ENCODE measurements at places on chromosomes 2 and 18.

DNA sequence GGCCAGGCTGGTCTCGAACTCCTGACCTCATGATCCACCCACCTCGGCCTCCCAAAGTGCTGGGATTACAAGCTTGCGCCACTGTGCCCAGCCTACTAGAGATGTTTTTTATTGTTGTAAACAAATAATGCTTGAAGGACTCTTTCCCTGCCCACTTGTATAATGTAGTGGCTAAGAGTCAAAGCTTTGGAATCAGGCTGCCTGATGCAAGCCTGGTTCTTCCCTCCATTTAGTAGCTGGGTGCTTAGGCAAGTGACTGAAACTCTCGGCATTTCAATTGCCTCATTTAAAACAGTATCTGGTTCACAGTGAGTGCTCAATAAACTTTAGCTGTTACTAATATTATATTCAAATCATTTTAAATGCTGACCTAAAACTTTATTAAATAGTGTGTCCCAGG is 264.0 kb upstream of the FBXO11 start:
- H3K4me1 ChIP-seq: no peaks in the 10 kb centered on the region
- no peaks in the 10 kb centered on the region for H3K27me3 ChIP-seq
- DNase-seq: no peak
- no peak overlapping the region for H3K27ac ChIP-seq
- no peak overlapping the region for H3K4me3 ChIP-seq

DNA sequence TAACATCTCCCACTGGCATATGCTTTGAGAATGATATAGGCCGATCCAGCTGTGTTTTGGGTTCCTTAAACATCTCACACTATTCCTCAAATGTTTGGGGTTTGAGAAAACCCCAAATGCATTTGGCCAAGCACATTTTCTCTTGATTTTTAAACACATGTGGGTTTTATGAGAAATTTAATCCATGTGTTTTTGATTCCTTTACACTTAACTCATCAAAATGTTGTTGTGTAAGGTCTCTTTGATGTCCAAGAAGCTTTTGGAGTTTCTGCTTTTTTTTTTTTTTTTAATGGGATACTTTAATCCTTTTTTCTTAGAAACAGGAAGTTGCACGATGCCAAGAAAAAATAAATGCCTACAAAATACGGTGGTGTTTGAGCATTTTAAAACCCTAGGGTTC is 339.8 kb upstream of the TCF4 start:
- H3K36me3 ChIP-seq: no peaks in the 10 kb centered on the region
- H3K27ac ChIP-seq: no peak overlapping the region
- no peak overlapping the region for H3K4me3 ChIP-seq
- H3K27me3 ChIP-seq: no peaks in the 10 kb centered on the region
- DNase-seq: no peak
- H3K4me1 ChIP-seq: no peaks in the 10 kb centered on the region

DNA sequence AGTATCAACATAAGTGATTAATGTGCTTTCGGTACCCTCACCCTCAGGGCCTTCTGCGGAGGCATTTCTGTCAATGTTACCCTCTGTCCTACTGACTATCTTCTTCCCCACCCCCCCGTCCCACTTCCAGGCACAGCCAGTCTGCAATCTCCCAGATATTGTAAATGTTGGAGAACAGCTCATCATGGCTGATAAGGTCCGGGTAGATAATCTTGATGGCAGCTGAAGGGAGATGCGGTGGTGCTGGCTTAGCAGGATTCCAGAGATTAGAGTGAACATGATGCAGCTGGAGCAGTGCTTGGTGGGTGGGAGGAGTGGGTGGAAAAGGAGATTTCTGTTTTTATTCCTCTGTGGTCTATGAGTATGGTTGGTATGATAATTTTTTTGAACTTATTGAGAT is 15.5 kb downstream of the GTF2A1L start:
- no peak overlapping the region for H3K27ac ChIP-seq
- DNase-seq: no peak
- H3K4me1 ChIP-seq: no peaks in the 10 kb centered on the region
- H3K27me3 ChIP-seq: no peaks in the 10 kb centered on the region

DNA sequence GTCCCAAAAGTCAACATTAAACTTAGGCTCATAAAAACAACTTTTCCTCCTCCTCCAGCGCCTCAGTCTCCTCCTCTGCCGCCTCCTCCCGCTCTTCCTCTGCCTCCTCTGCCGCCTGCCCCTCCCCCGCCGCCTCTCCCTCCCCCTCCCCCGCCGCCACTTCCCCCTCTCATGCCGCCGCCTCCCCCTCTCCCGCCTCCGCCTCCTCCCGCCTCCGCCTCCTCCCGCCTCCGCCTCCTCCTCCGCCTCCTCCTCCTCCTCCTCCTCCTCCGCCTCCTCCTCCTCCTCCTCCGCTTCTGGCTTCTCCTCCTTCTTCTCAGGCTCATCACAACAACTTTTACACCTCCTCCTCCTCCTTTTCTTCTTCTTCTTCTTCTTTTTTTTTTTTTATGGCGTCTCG is 599.9 kb downstream of the TMEM182 start:
- no peak overlapping the region for H3K4me3 ChIP-seq
- H3K36me3 ChIP-seq: no peaks in the 10 kb centered on the region
- no peaks in the 10 kb centered on the region for H3K27me3 ChIP-seq
- no peak overlapping the region for H3K27ac ChIP-seq
- no peak for DNase-seq

DNA sequence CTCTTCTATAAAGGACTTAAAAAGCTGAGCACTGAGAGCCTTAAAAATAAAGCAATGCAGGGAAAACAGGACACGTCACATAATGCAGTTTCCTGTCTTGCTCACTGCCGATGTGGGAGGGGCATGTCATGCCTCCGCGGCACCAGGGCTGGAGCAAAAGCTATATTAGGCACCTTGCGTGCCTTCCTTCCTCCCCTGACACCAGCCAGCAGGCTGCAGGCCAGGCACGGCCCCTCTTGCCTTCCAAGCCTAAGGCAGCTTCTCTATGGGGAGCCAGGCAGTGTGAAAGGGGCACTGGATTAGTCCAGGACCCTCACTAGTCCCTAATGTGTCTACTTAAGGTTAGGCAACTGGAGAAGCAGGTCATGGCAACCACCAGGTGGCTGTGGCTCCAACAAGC is 26.3 kb downstream of the MRPL35 start:
- DNase-seq: peak; percentile 57
- no peak overlapping the region for H3K4me3 ChIP-seq
- H3K4me1 ChIP-seq: peaks cover 32% of the 10 kb centered on the region
- H3K27me3 ChIP-seq: no peaks in the 10 kb centered on the region
- no peaks in the 10 kb centered on the region for H3K36me3 ChIP-seq

DNA sequence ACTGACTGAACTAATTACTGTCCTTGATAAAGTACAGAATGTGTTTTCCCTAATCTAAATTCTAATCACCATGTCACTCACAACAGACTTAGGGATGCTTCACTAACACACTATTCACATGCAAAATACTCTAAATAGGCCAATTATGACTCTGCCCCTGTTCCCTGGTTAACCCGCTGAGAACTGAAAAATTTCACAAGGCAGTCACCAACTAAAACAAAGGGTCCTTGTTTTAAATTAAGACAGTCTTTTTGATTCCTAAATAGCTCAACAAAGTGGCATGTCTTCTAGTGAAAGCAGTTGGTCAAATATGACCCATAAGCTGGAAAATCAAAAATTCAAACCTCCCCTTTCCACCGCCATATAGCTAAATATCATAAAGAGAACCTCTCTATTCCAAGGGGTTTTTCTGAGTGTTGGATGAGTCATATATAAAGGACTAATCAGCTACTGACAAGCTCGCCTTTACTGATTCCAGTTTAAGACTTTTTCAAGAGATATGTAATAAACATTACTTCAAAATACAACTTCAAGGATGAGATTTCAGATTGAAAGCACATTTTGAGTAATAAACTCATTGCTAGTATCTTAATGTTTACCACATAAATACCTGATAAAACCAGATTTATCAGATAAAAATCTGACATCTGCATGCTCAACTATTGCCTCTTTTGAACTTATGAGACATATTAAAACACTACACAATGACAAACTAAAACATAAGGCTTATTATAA is 235.8 kb downstream of the TCF4 start:
- no peaks in the 10 kb centered on the region for H3K36me3 ChIP-seq
- no peak overlapping the region for H3K27ac ChIP-seq
- H3K4me3 ChIP-seq: no peak overlapping the region
- no peak for DNase-seq

DNA sequence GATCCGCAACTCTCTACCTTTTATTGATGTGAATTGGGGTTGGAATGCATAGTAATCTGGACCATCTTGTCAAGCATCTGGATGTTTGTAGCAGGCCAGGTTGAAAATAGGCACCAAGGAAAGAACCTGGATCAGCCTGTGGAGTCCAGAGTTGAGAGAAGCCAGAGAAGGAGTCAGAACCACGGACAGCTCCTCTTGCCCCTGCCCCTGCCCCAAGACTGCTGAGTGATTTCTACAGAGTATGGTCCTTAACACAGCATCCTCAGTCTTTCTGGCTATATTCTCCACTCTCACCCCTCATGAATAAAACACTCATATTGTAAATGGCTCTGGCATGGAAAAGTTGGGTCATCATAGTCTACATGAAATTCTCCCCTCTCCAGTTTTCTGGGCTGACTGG is 154.6 kb downstream of the LOXHD1 start:
- H3K27me3 ChIP-seq: no peaks in the 10 kb centered on the region
- H3K36me3 ChIP-seq: no peaks in the 10 kb centered on the region
- H3K4me3 ChIP-seq: no peak overlapping the region
- no peaks in the 10 kb centered on the region for H3K4me1 ChIP-seq

DNA sequence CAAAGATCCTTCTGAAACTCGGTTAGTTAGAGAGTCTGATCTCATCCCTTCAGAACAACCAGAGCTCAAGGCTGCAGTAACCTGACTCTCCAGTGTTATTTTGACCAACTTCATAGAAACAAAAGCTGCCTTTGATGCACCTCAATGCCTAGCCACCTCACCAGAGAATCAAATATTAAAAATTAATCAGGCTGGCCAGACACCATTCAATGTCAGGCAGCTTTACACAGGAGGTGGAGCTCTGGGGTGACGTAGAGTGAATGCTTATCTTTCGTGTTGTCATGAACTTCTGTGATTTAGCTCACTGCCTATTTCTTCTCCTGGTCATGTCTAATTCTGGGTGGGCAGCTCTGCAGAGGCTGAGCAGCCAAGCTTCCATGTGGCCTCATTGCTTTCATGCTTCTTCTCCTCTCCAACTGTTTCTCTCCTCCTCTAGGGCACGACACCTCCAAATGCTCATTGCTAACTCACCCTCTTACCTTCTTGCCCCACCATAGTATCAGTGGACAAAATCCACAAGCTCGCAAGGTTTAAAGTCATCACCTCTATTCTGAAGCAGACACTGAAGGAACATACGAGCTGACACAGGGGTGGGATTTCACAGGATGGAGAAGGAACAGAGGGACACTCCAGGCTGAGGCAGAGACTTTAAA is 39.4 kb downstream of the AAK1 start:
- H3K27ac ChIP-seq: no peak overlapping the region
- no peaks in the 10 kb centered on the region for H3K36me3 ChIP-seq
- H3K27me3 ChIP-seq: no peaks in the 10 kb centered on the region

DNA sequence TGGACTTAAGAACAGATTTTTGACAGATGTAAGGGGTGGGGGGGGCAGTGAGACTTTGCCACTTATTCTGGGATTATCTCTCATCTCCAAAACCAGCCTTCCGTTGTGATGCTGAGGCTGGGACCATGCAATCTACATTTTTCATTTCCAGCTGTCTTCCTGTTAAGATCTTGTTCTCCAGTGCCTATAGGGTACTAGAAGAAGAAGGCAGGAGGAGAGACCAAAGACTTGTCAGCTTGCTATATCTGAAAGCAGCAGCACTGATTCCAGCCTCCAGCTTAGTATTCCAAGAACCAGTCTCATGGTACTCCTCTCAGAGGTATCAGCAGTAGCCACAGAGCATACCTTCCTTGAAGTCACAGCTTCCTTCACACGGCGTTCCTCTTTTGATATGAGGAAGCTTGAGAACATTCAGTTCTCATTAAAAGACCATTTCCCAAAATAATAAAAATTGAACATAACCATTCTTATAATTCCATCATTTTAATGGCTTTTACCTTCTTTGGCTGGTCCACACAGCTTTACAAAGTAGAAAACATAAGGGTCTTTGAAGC is 49.8 kb downstream of the USP34 start:
- peaks cover 46% of the 10 kb centered on the region for H3K4me1 ChIP-seq
- 0 out of 2 replicates have a peak, but pooled peaks cover 5% of the 10 kb centered on the region for H3K36me3 ChIP-seq
- no peak overlapping the region for H3K4me3 ChIP-seq
- no peaks in the 10 kb centered on the region for H3K27me3 ChIP-seq
- H3K27ac ChIP-seq: 0 out of 2 replicates have a peak overlapping the region, but pooled peaks have one; percentile 1
- no peak for DNase-seq

DNA sequence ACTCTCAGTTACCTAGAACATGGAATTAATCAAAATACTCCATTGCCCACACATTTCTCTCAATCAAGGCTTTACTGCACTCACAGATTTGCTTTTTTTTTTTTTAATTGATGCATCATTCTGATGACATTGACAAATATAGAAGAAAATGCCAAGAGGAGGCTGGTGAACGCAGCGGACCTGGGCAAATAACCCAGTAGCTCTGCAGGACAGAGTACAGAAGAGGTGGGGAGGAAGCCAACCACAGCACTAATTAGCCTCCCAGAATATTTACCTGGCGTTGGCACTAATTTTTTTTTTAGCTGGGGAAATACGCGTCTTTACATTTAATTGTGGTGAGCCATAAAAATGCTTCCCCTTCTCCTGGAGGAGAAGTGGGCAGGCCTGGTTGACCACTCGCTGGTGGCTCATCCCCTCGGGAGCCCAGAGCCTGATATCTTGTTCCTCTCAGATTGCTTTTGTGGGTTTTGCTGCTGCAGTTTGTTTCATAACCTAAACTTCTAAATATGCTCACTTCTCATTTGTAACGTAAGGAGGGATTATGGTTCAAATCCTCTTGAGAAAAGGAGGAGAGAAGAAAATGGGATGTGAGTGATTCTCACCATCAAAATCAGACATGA is 165.8 kb upstream of the EPB41L3 start:
- H3K36me3 ChIP-seq: no peaks in the 10 kb centered on the region
- H3K27me3 ChIP-seq: no peaks in the 10 kb centered on the region
- H3K4me1 ChIP-seq: no peaks in the 10 kb centered on the region
- no peak overlapping the region for H3K27ac ChIP-seq
- no peak for DNase-seq
- no peak overlapping the region for H3K4me3 ChIP-seq

- H3K4me3 ChIP-seq: no peak overlapping the region
- no peak for DNase-seq
- peaks cover 7% of the 10 kb centered on the region for H3K4me1 ChIP-seq
- H3K36me3 ChIP-seq: no peaks in the 10 kb centered on the region
These were observed 68.4 kb upstream of the ALPP start for GRCh38 chr2:232310121-232310520.

DNA sequence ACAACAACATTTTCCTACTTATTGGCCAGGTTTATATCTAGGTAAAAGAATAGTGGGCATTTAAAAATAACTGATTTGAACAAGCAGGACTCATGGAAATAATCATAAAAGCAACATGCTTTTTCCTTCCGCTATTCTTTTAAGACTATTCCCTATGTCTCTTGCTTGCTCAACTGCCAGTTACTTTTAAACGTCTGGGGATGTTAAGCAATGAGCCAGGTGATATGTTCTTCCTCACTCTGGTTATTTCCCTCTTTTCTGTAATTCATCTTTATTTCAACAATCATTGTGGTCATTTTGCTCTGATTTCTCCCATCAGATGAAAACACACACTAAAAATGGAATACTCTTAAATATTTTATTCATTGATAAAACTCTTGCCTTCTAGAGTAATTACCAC is 33.4 kb upstream of the SLC8A1 start:
- H3K36me3 ChIP-seq: no peaks in the 10 kb centered on the region
- no peak overlapping the region for H3K27ac ChIP-seq
- no peak for DNase-seq
- H3K4me1 ChIP-seq: no peaks in the 10 kb centered on the region
